Pulmonary artery endothelial cell (primary cell): ENCODE measurements at places on chromosomes 6 and 20. TPM values are rescaled to one million over a fixed set of nuclear protein-coding genes. Genes with fewer than 3 reads are reported as not detected.

Gene SLC22A3
- total RNA-seq, result 0.07 and 0.13 TPM in 2 replicates

Gene SOX18
- total RNA-seq, result 11.1 and 27.3 TPM in 2 replicates

Gene MUCL3
- total RNA-seq, result not detected in 2 replicates

Gene ELOVL4
- 0.71 and 0.99 TPM in 2 replicates for total RNA-seq
